Stimulated activated CD8-positive, alpha-beta memory T cell treated with anti-CD3 and anti-CD28 coated beads, Interleukin-7, amount 100 ng/mL, for 1 hour (primary cell): ENCODE measurements at places on chromosomes 5 and 9.

GRCh38 chr5:139565411-139566305 lies 4.5 kb downstream of the UBE2D2 start:
- no peak for DNase-seq

- DNase-seq = no peak
Observed at GRCh38 chr9:68755752-68756151, 50.7 kb downstream of the PIP5K1B start.

GRCh38 chr9:804026-804425 lies 37.5 kb upstream of the DMRT1 start:
- no peak for DNase-seq

DNA sequence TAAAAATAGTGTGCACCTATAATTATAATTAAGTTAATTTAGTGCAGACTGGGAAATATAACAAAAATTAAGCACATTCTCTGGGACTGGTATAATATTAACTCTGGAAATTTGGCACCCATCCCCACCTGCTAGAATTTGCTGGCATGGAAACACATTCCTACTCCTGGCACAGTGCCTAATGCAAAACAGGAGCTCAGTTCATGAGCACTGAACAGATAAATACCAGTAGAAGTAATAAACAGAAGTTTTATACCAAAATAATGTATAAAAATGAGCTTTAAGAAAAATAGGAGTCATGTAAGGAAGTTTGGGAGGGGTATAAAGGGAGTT lies 23.7 kb upstream of the NPR3 start:
- DNase-seq = no peak

- no peak for DNase-seq
Observed at GRCh38 chr5:6480133-6481051, 31.7 kb downstream of the UBE2QL1 start.

DNA sequence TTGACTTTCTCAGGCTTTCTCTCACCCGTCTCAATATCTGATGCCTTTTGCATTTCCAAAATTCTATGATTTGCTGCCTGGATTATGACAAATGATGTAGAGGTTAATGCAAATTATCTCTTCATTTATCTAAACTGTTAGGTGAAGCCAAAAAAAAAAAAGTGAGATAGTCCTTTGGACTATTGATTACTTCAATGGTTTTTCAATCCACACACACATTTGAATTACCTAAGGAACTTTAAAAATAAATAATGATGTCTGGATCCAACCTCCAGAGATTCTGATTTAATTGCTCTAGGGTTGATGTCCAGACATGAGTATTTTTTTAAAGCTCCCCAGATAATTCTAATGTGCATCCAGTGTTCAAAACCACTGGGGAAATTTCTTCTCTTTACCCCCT lies 379.4 kb downstream of the SPATA31D1 start:
- no peak for DNase-seq

- DNase-seq = no peak
Observed at GRCh38 chr9:88995627-88996026, 4.4 kb downstream of the S1PR3 start.

GRCh38 chr5:146940295-146940694 lies 61.7 kb upstream of the PPP2R2B start:
- DNase-seq = no peak

DNA sequence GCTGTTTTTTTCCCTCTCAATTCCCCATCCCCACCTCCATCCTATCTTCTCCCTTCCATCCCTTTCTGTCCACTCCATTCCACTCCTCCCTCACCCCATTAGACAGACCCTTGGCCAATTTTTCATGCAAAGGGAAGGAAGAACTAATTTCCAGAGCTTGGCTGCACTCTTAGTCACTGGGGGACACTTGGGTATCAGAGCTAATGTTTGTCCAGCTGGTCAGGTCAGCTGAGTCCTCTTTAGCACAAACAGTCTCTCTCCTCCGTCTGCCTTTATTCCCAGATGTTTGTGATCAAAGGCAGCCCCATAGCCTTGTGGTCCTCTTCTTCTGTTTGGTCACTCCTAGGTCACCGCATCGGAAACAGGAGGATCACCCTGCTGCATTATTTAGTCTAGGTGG lies 148.5 kb downstream of the NMUR2 start:
- no peak for DNase-seq

DNA sequence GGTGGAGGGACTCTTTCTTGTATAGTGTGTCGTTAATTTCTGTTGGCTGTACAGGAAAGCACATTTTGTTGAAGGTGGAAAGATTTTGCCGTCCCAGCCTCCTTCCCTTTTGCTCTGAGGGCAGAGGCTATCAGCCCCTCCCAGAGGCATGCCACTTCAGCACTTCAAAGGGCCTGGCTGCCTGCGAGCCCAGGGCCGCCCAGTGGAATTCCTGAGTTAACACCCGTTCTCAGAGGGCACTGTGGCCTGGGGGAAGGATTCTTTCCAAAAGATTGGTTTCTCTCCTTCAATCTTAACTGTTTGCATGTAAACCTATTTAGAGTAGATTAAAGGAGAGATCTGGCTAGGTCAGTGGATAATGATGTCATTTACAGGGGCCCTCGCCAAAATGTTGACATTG lies 238.6 kb downstream of the FANCC start:
- no peak for DNase-seq

GRCh38 chr5:103587185-103587748 lies 24.7 kb upstream of the NUDT12 start:
- DNase-seq = no peak

DNA sequence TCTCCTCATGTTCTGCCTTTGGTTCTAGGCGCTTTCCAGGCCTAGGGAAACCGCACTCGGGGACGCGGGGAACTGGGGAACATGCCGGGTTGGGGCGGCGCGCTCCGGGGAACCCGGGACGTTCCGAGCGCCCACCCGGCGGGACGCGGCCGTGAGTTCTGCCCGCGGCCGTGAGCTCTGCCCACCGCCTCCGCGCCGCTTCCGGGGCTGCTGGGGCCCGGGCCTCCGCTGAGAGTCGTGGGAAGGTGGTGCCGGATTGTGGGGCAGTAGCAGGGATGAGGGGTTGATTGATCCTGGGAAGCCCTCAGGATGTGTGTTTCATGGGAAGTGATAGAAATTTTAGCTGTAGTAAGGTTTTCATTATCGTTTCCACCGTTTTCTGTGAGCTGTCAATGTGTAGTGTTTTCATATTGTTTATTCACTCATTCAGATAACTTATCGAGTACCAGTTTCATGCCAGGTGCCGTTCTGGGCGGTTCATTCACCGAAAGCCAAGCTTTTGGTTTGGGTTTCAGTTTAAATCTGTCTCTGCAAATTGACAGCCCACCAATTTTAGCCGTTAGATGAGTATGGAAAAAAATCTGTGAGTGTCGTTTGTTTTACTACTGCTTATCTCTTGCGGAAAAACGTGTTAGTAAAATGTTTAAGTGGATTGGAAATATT lies 657 bp downstream of the MTRR start:
- no peak for DNase-seq

GRCh38 chr9:292915-293314 lies 78.2 kb downstream of the DOCK8 start:
- no peak for DNase-seq

GRCh38 chr5:12292610-12293204 lies 388.5 kb upstream of the CTNND2 start:
- no peak for DNase-seq

GRCh38 chr9:32431196-32431595 lies 46.8 kb downstream of the ACO1 start:
- no peak for DNase-seq

DNA sequence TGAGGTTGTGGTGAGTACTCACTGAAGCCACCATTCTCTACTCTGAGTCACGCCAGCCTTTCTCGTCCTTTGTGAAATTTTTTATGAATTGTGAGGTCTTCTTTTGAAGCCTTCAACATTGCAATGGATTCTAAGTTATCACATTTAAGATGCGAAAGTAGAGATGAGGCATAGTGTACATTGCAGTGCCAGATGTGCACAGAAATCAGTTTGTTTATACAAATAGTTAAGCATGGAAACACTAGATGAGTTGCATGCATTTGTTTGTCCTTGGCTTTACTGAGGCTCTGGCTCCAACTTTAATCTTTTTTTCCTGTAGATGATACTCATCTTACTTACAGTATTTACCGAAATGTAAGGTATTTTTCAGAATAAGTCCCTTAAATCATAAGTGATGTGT lies 453.7 kb upstream of the RIOK2 start:
- no peak for DNase-seq

DNA sequence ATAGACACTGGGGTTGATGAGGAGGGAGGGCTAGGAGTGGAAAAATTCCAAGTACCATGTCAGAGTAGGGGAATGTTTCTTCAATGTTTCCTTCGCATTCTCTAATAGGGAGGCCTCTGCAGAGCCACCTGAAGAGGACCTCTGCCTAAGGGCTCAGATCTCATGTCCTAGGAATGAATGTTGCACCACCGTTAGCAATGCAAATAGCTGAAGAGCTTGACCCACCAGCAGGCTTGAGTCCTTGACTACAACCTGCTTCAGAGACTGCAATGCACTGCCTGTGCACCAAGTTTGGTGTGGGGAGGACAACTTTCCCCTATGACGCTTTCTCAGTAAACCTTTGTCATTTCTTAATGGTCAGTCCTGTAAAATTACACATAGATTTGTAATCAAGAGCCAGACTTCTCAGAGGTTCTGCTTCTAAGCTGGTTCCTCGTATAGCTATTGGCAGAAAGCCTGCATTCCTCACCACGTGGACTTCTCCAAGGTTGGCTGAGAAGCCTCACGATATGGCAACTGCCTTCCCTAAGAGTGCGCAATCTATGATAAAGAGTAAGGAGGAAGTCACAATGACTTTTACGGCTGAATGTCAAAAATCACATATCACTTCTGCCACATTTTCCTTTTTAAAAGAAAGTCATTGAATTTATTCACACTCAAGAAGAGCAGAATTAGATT lies 600.7 kb upstream of the PTGER4 start:
- no peak for DNase-seq

GRCh38 chr5:151123897-151124751 lies 33.5 kb downstream of the ANXA6 start:
- DNase-seq = no peak

GRCh38 chr9:35828716-35829083 lies at the start of gene FAM221B:
FAM221B (minus strand) TSS chr9:35828732; CDS start chr9:35826161, 2,571 bp downstream.
- DNase-seq = no peak

- no peak for DNase-seq
Observed at GRCh38 chr5:68839019-68839552, 254.7 kb upstream of the SLC30A5 start.

DNA sequence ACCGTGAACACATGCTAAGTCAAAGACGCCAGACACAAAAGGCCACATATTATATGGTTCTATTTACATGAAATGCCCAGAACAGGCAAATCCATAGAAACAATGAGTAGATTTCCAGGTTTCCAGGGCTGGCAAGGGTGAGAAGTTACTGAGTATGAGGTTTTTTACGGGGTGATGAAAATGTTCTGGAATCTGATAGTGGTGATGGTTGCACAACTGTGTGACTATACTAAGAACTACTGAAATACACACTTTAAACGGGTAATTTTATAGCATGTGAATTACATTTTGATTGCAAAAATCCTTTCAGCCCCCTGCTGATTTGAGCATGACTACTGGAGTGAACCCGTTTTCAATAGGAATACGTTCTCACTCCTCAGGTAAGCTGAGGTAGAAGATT lies 46.7 kb upstream of the TBC1D9B start:
- DNase-seq = no peak

GRCh38 chr5:43315263-43315662 lies 2.1 kb upstream of the HMGCS1 start:
- DNase-seq = no peak

DNA sequence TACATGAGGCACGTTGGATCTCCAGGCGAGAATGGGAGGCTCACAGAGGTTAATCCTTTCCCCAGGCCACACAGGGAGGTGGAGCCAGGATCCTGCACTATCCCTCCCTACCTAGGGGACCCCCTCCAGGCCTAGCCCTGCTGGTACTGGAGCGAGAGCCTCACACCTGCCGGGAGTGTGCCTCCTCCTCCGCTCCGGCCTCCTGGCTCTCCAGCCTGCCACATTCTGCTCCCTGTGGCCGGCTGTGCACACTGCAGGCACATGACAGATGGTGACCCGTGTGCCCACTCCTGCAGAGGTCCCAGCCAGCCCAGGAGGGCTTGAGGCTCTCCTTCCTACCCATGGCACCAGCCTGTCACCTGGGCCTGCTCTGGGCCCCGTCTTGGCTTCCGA lies 93.4 kb downstream of the RXRA start:
- no peak for DNase-seq
